ENCODE measurements at places on chromosomes 13 and 19.

DNA sequence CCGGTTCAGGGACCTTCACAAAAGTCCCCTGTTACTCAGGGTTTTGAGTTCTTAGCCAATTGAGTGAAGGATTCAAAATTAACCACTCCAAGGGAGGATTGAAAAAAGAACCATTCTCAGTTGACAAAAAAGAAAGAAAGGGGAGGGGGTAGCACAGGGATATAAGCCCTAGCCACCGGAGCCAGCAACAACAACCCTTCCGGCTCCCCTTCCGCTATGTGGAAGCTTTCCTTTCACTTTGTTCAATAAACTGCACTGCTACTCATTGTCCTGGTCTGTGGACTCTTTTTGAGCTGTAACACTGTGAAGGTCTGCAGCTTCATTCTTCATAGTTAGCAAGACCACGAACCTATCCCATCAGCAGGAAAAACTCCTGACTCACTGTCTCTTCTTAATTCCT lies 1488.1 kb upstream of the PRR20A start:
- DNase-seq: no peak

DNA sequence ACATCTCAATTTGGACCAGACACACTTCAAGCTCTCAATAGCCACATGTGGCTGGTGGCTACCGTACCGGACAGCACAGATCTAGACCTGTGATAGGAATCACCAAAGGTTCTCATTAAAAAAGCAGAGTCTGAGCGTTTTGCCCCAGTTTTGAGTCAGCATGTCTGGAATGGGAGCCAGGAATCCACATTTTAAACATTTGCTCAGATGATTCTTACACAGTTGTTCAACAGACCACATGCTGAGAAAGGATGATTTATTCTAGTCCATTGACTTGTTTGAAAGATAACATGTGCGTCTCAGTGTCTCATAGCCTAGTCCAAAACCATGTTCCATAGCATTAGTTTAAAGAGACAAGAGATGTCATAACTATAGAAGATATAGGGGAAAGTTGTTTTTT lies 53.4 kb downstream of the FLT3 start:
- no peak for DNase-seq

DNA sequence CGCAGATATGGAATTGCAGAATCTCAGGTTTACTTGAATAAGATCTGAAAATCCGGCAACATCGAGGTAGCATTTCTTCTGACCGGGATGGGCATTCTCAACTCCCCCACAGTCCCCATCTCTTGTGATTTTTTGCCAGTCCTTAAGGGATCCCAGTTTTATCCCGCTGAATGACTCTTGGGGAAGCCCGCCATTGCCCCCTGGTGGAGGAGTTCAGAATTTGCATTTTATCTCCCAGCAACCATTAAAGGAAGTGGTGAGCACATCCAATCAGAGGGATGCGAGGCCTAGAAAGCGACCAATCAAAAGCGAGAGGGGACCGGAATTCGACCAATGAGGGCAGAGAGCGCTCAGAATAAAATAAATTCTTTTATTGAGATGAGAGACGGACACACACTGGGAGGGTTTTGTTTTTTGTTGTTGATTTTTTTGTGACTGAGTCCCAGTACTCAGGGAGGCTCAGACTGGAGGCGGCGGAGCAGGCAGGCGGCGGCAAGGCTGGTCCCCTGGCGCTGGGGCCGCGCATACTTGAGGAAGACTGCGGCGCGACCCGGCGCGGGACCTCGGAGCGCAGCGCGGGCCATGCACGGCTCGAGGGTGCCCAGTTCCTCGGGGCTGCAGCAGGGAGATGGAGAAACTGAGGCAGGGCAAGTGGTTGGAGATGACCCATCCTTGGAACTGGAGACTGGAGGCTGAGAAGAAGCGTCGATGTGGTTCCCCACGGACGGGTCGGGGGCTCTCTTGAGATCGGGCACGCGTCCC lies 3.9 kb upstream of the TTC9B start:
- peak; percentile 95 for DNase-seq

DNA sequence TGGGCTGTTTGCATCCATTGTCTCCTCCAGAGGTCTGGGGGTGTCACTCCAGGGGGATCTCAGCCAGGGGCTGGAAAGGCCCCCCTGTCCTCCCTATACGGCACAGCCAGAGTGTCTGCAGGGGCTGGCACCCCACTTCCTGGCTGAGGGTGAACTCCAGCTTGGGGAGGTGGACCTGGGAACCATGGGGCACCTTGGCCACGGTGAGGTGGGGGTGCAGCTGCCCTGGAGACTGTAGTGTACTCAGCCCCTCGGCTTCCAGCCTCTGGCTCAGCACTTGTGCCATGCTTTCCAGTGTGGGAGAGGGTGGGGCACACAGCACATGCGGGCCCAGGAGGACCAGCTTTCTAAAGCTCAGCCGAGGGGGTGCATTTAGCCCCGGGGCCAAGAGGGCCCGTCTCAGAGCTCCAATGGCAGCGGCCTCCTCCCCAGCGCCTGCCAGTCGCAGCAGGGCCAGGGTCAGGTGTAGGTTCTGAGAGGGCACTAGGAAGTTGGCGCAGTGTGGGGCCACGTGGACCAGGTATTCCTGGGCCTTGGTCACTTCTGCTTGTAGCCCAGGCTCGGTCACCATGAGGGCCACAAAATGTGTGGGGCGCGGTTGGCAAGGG lies 1.4 kb downstream of the LENG9 start:
- DNase-seq: no peak

- DNase-seq: no peak
These were observed 11.3 kb downstream of the PEAK3 start for GRCh38 chr19:2270423-2271233.
